Calu3 (cell line): ENCODE measurements at places on chromosomes 2 and 18.

DNA sequence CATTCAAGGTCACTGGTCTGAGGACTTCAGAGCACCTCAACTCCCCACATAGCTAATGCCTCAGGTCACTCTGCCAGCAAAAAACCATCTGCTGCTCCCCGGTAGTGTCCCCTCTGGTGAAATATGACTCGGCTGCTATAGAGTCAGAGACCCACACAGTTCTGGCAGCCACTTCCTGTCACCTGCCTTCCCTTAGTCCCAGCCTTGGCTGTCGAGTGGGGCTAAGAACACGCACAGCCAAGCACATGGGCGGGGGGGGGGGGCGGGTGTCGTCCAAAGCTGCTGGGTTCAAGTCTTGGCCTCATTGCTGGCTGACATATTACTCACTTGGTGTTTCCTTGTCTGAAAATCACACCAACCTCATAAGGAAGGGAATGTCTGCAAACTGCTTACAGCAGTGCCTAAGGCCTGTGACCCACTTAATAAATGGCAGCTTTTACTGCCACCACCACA is 37.5 kb downstream of the POLR1A start:
- H3K4me3 ChIP-seq = no peak overlapping the region
- H3K36me3 ChIP-seq = peaks cover 35% of the 10 kb centered on the region
- no peak overlapping the region for H3K27ac ChIP-seq
- no peaks in the 10 kb centered on the region for H3K27me3 ChIP-seq
- H3K4me1 ChIP-seq = no peaks in the 10 kb centered on the region

GRCh38 chr18:48751727-48752468 is 198.9 kb downstream of the SMAD7 start:
- no peak overlapping the region for H3K27ac ChIP-seq
- no peak for DNase-seq
- no peak overlapping the region for H3K4me3 ChIP-seq
- H3K4me1 ChIP-seq = no peaks in the 10 kb centered on the region
- peaks cover 5% of the 10 kb centered on the region for H3K36me3 ChIP-seq

GRCh38 chr2:644871-645270 is 32.3 kb downstream of the TMEM18 start:
- no peak overlapping the region for H3K4me3 ChIP-seq
- H3K27me3 ChIP-seq = peaks cover 36% of the 10 kb centered on the region
- H3K27ac ChIP-seq = no peak overlapping the region
- H3K36me3 ChIP-seq = peaks cover 5% of the 10 kb centered on the region

DNA sequence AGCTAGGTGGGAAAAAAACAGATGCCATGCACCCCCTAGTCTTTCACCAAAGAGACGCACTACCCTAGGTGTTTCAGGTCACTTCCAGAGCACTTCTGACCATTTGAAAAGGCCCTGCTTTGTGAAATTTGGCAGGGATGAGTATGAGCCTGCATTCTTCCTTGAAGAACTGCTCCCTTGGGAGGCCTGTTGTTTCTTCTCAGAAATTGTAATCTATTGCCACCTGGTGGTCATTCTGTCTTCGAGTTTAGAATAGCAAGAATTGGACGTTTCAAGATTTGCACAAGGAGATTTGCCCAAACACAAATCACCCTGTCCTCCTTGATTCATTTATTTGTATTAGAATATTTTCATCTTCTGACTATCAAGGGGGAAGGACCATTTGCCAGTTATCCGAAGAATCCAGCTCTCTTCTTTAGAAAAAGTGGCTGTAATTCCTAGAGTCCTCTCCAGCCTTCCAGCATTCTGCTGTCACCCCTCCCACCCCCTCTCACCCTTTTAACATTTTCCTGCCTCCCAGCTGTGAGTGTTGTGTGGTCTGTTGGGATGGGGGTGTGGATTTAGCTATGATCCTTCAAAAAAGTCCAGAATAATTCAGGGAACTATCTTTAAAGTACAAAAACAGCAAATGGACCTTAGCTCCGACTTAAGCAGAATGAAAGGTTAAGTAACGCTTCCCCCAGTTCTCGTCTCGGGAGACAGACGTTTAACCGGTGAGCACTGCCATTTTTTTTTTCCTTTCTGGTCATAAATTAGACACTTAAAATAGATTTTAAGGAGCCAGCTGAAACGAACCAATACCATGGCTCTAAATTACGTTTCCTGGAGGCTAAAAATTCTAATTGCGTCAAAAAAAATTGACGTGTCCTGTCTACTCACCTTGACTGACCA is 3.7 kb upstream of the GAD1 start:
- peaks cover 23% of the 10 kb centered on the region for H3K36me3 ChIP-seq
- DNase-seq = peak; percentile 60
- H3K27ac ChIP-seq = no peak overlapping the region
- H3K4me3 ChIP-seq = no peak overlapping the region
- peaks cover 31% of the 10 kb centered on the region for H3K27me3 ChIP-seq
- H3K4me1 ChIP-seq = peaks cover 8% of the 10 kb centered on the region

DNA sequence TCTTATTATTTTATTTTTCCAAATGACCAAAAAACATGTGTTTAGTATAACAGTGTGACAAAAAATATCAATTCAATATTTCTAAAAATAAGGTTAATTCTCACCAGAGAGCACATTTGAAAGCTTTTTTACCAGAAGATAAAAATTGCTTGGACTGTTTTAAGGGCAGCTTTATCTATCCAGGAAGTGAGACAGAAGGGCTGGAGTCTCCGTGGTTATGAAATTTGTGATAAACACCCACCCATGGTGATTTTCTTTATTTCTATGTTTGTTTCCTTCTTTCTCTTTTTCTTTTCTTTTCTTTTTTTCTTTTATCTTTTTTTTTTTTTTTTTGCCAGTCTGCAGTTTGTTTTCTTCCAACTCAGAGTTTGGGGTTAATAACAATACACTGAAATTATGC is 298.5 kb downstream of the PIEZO2 start:
- H3K4me1 ChIP-seq = peaks cover 16% of the 10 kb centered on the region
- no peaks in the 10 kb centered on the region for H3K36me3 ChIP-seq
- no peak overlapping the region for H3K4me3 ChIP-seq
- H3K27me3 ChIP-seq = no peaks in the 10 kb centered on the region
- peak overlapping the region; percentile 33 for H3K27ac ChIP-seq

DNA sequence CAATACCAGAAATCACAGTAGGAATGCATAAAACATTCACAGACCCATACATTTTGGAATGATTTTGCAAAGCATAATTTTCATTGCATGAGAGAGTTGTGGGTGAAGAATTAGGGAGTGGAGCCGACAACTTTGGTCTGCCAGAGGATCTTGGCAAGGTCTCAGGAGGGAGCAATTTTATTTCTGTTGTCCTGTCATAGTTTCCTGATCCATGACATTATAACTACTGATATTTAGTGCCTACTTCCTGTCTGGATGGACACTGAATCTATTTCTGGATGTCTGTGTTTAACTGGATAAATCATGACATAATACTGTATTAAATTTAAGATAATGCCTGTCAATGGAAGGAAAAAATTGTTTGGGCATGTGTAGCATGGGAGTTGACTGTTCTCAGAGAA is 2.4 kb downstream of the ITGA4 start:
- H3K27me3 ChIP-seq = no peaks in the 10 kb centered on the region
- H3K4me1 ChIP-seq = no peaks in the 10 kb centered on the region
- no peak overlapping the region for H3K4me3 ChIP-seq
- H3K36me3 ChIP-seq = no peaks in the 10 kb centered on the region
- no peak for DNase-seq

- H3K27ac ChIP-seq = no peak overlapping the region
- H3K36me3 ChIP-seq = peaks cover 3% of the 10 kb centered on the region
- DNase-seq = peak; percentile 36
- peaks cover 58% of the 10 kb centered on the region for H3K27me3 ChIP-seq
- no peak overlapping the region for H3K4me3 ChIP-seq
- no peaks in the 10 kb centered on the region for H3K4me1 ChIP-seq
Measured at GRCh38 chr2:239035997-239036731, 188.3 kb downstream of the TWIST2 start.

GRCh38 chr2:68124321-68124720 is 33.4 kb upstream of the PNO1 start:
- H3K27ac ChIP-seq = no peak overlapping the region
- no peaks in the 10 kb centered on the region for H3K36me3 ChIP-seq
- no peak for DNase-seq
- H3K27me3 ChIP-seq = no peaks in the 10 kb centered on the region
- H3K4me1 ChIP-seq = no peaks in the 10 kb centered on the region
- no peak overlapping the region for H3K4me3 ChIP-seq

DNA sequence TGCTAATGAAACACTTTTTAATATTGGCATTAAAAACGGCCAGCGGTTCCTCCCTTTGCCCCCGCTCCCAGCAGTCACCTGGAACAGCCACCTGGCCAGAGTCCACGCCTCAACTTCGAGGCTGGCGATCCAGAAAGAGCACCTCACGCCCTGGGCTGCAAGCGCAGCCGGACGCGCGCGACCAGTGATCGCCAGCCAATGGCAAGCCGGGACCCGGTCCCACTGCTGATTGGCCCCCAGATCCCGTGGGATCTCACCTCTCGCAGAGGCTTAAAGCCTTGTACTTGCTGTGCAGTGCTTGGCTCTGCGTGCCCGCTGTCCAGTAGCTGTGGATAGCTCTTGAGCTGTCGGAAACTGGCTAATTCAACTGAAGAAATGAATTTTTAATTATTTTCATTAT is 4.1 kb upstream of the RBM45 start:
- H3K27ac ChIP-seq = no peak overlapping the region
- no peak for DNase-seq
- no peaks in the 10 kb centered on the region for H3K27me3 ChIP-seq
- peaks cover 7% of the 10 kb centered on the region for H3K4me1 ChIP-seq
- H3K36me3 ChIP-seq = peaks cover 12% of the 10 kb centered on the region
